ENCODE measurements at places on chromosomes 6 and 20.

GRCh38 chr20:63858393-63859165 is 2.7 kb upstream of the ABHD16B start:
- DNase-seq: no peak

GRCh38 chr6:150195996-150196417 is 53.2 kb downstream of the PPP1R14C start:
- DNase-seq: no peak

- no peak for DNase-seq
Observed at GRCh38 chr20:40648210-40649072, 40.6 kb downstream of the MAFB start.

DNA sequence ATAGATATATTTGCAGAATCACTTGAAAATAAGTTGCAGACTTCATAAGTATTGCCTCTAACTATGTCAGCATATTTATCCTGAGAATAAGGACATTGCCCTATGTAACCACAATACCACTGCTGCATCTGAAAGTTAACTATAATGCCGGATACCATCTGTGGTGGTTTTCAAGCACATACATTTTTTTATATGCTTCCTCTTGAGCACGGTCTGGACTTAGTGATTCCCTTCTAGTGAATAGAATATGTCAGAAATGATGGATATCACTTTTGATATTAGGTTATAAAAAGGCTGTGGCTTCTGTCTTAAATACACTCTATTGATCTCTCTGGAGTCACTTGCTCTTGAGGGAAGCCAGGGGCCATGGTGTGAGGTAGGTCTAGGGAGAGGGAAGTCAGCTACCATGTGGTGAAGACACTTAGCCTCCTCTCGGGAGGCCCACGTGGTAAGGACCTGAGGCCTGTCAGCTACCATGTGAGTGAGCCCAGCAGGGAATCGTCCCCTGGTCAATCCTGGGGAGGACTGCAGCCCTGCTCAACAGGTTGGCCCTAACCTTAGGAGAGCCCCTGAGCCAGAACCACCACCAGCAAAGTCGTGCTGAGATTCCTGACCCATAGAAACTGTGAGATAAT is 57.5 kb downstream of the CCDC170 start:
- DNase-seq: no peak

- DNase-seq: no peak
Observed at GRCh38 chr6:93176070-93176469, 243.3 kb downstream of the EPHA7 start.

- no peak for DNase-seq
Observed at GRCh38 chr20:32113591-32114260, 4.2 kb downstream of the TM9SF4 start.

DNA sequence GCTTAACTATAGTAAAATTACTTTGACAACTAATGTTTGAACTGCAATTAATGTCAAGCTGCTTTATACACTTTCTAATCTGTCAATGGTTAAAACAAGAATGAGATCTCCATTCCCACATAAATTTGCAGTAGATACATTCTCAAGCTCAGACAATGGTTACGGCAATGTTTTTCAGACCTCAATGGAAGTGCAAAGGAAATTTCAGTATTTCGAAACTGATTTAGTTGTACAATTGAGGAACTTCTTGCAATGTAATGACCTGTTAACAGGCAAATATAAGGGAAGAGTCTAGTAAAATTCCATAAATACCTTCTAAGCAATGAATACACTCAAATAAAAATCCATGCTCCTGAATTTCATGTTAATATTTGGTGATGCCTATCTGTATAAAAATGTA is 94.7 kb downstream of the ADTRP start:
- no peak for DNase-seq

- no peak for DNase-seq
Observed at GRCh38 chr6:56329271-56330050, 82.1 kb upstream of the COL21A1 start.

GRCh38 chr20:45538209-45538799 is 978 bp downstream of the WFDC6 start:
- DNase-seq: no peak

DNA sequence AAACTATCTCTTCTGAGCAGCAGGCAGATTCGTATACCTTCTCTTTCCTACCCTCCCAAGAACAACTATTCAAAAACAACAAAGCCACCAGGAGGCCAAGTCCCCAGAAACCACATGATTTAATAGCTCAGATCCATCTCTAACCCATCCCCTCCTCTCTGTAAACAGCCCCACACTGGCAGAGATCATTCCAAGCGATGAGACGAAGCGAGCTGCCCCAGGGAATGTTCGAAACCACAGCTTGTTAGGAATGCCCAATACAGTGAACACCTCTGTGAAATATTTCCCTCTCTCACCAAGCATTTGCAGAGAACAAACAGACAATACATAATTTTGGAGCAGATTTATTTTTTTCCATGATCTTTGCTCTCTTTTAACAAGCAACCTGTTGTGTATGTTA is 231.8 kb downstream of the SOD2 start:
- DNase-seq: no peak

DNA sequence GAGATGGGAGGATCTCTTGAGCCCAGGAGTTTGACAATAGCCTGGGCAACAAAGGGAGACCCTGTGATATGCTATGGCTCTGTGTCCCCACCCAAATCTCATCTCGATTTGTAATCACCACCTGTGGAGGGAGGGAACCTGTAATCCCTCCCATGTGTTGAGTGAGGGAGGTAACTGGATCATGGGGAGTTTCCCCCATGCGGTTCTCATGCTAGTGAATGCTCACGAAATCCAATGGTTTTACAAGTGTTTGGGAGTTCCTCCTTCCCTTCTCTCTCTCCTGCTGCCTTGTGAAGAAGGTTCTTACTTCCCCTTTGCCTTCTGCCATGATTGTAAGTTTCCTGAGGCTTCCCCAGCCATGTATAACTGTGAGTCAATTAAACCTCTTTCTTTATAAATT is 3.4 kb downstream of the NUDT3 start:
- no peak for DNase-seq

DNA sequence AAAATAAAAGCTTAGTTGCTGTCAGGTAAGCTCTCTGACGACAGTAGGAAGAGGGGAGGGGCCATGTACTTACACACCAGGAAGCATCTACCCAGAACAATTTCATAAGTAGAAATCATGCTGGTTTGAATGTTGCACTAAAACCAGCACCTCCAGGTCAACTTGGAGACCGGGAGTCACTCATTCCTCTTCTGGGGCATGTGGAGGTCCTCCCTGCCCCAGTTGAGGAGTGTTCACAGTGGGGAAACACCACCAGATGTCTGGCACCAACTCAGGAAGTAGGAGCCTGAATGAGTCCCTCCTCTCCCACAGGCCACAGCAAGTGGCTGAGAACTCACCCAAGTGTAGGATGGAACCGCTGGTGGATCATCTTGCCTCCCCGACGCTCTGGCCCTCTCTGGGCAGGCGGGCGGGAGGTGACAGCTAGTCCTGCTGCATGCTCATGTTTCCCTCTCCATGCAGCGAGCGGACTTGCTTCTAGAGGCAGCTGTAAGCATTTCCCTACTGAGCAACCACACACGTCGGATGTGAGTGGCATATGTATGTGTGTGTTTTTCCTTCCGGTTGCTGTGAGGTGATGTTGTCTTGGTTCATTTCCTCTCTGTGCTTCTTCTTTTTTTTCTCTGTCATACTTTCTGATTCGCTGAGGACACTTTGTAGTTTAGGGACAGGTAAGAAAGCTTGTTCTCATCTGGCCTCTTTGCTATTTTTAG is 149.5 kb upstream of the NEDD9 start:
- DNase-seq: peak; percentile 70

GRCh38 chr6:43120944-43121913 is 45.1 kb downstream of the PTK7 start:
- DNase-seq: no peak

DNA sequence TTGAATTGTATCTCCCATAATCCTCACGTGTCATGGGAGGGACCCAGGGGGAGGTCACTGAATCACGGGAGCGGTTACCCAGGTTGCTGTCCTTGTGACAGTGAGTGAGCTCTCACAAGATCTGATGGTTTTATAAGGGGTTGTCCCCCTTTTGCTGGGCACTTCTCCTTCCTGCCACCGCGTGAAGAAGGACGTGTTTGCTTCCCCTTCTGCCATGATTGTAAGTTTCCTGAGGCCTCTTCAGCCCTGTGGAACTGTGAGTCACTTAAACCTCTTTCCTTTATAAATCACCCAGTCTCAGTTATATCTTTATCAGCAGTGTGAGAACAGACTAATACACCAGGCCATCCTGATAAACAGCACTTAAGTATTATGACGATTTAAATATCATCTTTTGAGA is 9.0 kb upstream of the MRGBP start:
- no peak for DNase-seq

DNA sequence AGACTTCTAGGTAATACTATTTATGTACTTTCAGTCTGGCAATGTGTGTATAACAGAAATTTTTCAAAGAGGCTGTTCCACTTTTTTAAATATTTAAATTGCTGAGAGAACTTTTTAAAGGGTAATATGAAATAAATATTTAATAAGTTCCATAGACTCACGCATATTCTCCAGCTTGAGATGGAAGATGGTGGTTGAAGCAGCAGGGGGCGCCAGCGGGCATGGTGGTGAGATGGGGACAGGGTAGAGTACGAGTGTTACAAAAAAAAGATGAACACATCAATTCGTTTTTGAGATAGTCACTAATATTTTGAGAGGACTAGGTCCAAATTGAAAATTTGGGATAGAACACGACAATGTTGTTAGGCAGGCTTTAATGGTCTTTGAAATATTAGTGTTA is 68.4 kb downstream of the RSPO3 start:
- peak; percentile 80 for DNase-seq

- DNase-seq: no peak
Observed at GRCh38 chr20:48265791-48266190, 480.5 kb upstream of the SULF2 start.

DNA sequence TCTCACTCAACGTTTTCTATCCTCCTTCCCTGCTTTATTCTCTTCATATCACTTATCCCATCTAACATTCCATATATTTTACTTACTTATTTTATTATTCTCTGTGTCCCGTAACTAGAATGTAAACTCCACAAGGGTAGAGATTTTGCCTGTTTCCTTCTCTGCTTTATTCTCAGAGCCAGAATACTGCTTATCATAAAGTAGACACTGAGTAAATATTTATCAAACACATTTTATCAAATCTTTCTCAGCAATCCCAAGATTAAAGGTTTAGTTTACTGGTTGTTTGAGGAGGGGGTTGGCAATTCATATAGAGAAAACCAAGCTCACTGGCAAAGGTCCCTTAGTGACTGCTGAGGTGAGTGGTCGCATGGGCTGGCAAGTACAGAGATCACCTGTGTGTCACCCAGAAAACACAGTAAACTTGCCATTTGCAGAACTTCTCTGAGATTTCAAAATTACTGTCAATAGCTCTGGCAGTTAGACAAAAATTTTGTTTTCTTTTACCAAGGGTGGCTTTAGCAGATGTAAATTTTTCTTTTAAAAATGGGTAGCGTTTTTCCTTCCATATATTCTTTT is 662.4 kb downstream of the UTRN start:
- DNase-seq: no peak

- DNase-seq: no peak
Observed at GRCh38 chr20:47020231-47020630, 125.6 kb downstream of the EYA2 start.

GRCh38 chr20:50475681-50476292 is 34.4 kb upstream of the PTPN1 start:
- DNase-seq: no peak

DNA sequence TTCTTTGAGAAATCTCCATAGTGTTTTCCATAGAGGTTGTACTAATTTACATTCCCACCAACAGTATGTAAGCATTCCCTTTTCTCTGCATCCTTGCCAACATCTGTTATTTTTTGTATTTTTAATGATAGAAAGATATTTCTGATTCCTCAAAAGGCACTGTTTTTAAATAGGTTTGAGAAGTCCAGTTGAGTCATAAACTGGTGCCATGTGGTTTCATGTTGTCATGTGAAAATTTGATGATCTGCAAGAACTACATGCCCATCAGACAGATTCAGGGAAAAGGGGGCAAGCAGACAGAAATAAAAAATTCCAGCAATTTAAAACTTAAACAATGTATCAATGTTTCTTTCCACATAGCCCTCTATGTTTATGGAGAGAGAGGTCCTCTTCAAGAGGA is 227.5 kb downstream of the KCNQ5 start:
- DNase-seq: no peak

- DNase-seq: no peak
Observed at GRCh38 chr6:37956711-37957275, 137.3 kb downstream of the ZFAND3 start.

GRCh38 chr6:75145976-75146375 is 59.9 kb downstream of the COL12A1 start:
- no peak for DNase-seq

DNA sequence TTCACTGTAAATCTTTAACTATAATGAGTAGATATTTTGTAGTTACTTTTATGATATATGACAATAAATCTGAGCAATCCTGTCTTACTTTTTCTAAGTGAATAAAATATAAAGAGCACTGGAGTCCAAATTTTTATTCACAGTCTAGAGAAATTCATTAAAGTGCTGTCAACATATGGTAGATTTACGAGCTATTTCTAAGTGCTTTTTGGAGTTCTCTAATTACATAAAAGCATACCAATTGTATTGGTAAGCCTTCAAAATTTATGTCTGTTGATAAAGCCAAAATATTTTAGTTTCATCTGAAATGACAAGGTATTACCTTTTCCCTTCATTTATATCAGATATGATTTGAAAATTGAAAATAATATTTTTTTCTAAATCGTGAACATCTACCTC is 75.4 kb downstream of the MAN1A1 start:
- DNase-seq: no peak

DNA sequence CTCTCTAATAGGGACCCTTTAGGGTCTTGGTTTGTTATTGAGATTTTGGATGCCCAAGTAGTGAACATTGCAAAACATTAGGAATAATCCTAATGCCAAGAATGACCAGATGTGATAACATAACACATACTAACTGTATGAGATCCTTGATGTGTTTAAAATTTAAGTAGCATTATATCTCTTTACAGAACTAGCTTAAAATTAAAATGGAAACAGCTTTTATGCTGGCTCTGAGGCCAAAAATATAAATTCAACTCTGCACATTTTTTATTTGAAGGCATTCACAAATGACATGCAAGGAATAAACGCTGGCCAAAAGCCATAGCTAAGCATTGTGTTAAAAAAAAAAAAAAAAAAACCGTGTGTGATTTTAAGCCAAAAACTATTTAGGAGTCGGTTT is 47.7 kb upstream of the TCF21 start:
- no peak for DNase-seq

GRCh38 chr6:14524319-14524718 is 406.7 kb downstream of the CD83 start:
- no peak for DNase-seq

GRCh38 chr20:46349035-46349741 is 40.9 kb upstream of the CDH22 start:
- peak; percentile 60 for DNase-seq

DNA sequence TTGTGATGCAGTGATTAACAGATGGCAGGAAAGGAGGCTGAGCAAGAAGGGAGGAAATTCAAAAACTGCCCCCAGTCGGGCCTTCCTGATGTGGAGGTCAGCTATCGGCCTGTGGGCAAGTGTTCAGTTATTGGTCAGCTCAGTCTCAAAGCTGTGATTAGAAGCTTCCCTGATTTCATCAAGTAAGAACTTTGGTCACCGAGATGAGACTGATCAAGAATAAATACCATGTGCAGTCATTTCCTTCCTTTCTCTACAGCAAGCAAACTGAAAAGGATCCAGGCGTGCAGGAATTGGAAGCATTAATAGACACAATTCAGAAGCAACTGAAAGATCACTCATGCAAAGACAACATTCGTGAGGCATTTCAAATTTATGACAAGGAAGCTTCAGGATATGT is 69.7 kb downstream of the EFHC1 start:
- DNase-seq: no peak

GRCh38 chr6:158316022-158316421 is 3.8 kb downstream of the TULP4 start:
- no peak for DNase-seq

Measured in stimulated activated CD4-positive, alpha-beta T cell treated with anti-CD3 and anti-CD28 coated beads, Interleukin-15, amount 100 ng/mL, for 24 hours (primary cell).